ENCODE measurements at places on chromosomes 5 and 9.

GRCh38 chr5:179805070-179805528, 1.6 kb downstream of the MGAT4B start:
- no peak for DNase-seq

DNA sequence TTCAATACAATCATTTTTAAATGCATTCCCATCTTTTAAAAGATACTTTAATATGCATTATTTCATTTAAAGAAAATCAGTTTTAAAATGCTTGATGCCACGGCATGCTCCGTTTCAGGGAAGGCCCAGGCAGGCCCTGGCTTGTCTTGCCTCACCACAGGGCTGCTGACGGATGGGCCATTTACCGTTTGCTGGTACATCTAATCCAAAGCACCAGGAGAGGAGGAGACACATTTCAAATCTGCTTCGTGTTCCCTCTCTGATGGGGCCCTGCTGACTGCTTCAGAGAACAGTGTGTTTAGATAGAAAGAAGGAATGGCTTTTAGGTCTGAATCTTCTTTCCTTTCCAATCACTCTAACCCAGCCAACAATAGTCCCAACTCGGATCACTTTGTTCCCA, 185.2 kb downstream of the DCP2 start:
- DNase-seq = no peak

DNA sequence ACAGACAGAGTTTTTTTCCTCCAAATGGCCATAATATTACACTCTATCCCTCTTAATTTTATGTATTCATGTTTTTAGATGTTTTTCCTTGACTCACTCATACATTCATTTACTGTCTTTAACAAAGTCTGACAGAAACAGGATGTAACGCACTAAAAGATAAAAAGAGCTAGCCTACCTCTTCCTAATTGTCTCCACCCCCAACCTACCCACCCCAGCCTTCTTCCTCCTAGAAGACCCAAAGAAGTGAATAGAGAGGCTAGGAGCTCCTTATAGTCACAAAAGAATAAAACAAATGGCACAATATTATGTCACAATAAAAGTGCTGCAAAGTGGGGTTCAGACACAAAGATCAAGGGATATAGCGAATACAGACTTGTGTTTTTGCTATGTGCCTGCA, 719 bp downstream of the NOL8 start:
- DNase-seq = no peak

GRCh38 chr5:136374003-136374402, 8.7 kb upstream of the TRPC7 start:
- peak; percentile 9 for DNase-seq

GRCh38 chr9:108478431-108479332, 377.1 kb downstream of the ACTL7B start:
- no peak for DNase-seq

GRCh38 chr5:154228696-154229095, 38.2 kb downstream of the GALNT10 start:
- no peak for DNase-seq

GRCh38 chr9:107809871-107810460, 320.4 kb upstream of the KLF4 start:
- DNase-seq = no peak

GRCh38 chr5:74647096-74647495, 6.6 kb upstream of the ENC1 start:
- no peak for DNase-seq

- no peak for DNase-seq
Measured at GRCh38 chr9:3804103-3804502, 278.3 kb upstream of the RFX3 start.

DNA sequence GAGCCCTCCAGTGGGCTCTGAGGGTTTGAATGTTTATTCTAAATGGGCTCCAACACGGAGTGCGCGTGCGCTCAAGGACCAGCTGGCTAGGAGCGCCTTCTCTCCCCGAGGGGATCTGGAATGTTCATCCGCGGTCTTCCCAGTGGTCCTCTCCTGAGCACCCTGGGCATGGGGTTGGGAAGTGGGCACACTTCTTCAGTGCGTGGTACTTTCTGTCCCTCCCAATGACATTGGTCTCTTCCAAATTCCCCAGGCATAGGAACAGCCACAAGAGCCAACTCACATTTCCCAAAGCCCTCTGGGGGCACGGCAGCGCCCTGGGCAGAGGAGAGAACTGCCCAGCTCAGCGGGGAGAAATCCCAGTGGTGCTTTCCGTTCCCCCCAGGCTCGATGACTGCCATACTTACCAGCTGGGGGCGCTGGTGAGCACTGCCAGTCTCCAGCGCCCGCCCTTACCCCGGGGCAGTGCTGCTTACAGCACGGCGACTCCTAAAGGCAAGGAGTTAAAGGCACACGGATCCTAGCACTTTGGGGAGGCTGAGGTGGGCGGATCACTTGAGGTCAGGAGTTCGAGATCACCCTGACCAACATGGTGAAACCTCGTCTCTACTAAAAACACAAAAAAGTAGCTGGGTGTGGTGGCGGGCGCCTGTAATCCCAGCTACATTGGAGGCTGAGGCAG, 29.9 kb upstream of the OBP2B start:
- no peak for DNase-seq

- DNase-seq = peak; percentile 55
Measured at GRCh38 chr9:113446323-113446740, 17.2 kb upstream of the RGS3 start.

GRCh38 chr9:126587187-126588185, 26.2 kb upstream of the LMX1B start:
- DNase-seq = no peak

DNA sequence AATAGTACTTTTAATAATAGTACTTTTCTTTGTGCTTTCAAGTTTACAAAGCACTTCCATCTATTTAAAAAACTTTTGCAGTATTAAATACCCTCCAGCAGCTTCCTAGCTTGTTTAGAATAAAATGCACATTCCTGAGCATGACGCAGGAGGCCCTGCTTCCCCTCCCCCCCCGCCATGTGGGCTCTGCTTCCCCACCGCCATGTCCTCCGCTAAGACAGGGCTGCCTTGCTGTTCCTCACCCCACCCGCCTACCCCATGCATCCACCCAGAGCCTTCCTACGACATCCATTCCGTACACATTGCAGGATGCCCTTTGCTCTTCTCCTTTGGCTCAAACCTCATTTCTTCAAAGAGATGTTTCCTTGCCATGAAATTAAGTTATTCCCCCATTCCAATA, 205.9 kb upstream of the MSX2 start:
- DNase-seq = no peak

All from NCI-H1092 treated with DMSO at 0.1 percent for 48 hours (cell line).